Hematopoietic multipotent progenitor cell (in vitro differentiated cells): ENCODE measurements at places on chromosomes 1 and 21.
A peak's percentile ranks its signal among the peaks of the same experiment; 100 is the strongest.

GRCh38 chr1:187893471-187893870 lies 1064.7 kb downstream of the PLA2G4A start:
- DNase-seq = no peak

GRCh38 chr1:121525355-121525754 lies 340.6 kb downstream of the SRGAP2C start:
- no peak for DNase-seq

DNA sequence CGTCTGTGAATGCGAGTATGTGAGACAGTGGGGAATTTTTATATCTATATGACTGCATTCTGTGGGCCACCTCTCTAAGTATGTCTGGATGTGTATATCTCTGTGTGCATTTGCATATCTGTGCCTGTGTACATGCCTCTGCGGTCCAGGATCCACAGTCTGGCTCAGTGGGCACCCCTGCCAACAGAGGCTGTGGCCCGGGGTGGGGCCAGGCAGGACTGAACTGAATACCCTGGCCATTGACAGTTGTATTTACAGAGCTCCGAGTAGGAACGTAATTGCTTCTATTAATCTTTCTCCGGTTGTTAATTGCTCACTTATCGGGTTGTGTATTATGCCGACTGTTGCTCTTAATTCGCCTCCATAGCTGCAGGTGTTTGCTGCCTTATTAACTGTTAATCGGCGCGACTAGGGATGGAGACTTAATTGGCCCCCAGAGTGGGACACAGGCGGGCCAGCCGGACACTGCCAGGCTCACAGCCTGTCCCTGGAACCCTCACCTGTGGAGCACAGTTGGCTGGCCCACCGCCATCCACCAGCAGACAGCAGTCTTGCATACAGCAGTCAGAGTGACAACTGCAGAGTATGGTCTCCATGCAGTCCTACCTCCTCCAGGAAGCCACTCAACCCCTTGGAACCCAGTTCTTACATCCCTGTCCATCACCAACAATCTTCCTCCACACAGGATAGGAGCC lies 22.4 kb upstream of the ADGRB2 start:
- no peak for DNase-seq

DNA sequence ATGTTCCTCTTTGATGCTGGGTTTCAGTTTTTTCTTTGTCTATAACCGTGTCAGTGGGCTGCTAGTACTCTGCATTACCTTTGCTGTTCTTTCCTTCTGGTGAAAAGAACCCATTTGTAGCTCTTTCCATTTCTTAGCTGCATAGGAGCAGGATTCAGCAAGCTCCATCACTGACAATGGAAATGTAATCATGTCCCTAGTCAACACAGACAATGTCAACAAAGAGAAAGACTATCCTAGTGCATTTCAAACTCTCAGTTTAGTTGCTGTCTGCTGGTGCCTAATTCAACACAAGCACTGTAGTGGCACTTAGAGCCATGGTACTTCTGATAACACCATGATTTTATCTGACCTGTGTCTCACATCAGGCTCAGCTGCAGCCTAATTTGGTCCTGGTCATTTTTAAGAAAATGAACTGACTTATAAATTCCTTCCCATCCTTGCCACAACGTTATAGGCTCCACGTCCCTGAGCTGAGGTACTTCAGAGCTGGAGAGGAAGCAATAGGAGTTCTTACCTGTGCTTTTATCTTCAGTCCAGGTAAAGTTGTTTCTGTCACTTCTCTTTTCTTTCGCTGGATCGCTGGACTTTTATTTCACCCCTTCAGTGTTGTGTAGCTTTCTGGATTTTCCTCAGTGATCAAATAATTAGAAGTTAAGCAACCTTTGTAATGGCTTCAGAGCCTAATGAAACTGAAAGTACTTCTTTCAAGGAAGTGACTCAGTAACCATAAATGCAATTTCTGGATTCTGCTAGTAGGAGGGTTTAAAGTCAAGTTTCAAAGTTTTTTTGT lies at the start of gene GBP3:
GBP3 (minus strand) TSS at position 700 of the 793 bp plus-strand sequence. CDS start 2,145 bp downstream, outside the sequence.
- peak; percentile 55 for DNase-seq
